ENCODE measurements at places on chromosomes 6 and 20.

GRCh38 chr6:91879386-91879995 is 1292.6 kb upstream of the MAP3K7 start:
- DNase-seq, result no peak

DNA sequence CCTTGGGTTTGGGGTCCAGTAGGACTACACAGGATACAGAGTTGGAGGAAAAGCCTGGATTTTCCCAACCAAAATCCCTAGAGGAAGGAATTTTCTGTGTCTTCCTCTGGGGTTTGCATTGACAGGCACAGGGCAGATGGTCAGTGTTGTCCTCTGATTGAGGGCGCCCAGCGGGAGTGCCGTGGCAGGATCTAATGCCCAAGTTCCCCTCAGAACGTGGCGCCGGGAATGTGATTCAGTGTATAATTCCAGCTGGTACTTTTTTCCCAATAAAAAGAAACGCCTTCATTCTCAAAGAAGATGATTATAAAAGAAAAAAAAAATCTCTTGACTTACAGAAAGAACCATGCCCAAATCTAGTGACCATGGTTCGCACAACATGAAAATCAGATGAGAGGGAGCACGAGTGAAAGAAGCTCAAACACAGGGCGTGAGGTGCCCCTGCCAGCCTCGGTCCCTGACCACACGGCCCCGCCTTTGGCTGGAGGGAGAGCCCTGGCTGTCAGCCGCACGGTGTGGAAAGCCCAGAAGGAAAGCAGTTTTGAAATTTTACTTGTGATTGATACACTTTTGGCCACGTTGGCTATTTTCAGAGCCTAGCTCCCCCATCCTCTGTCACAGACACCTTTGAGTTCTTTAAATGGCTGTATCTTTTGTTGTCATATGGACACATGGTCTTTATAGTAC is 31.6 kb downstream of the VEGFA start:
- DNase-seq, result no peak

DNA sequence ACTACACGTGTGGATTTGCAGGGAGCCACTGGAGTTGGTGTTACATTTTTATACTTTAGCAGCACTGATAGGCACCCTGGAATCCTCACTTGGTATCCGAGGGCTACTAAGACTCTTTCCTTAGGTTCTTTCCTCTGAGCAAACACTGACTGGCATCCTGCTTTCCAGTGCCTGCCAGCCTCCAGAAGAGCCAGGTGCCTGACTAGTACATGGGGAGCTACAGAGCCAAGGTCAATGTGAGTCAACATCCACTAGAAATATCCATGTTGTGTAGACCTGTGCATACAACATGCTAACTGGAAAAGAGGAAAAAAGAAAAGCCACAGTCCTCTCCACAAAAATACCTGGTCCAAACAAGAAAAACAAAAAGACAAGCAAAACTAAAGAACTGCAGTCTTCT is 5.9 kb downstream of the TUBB1 start:
- DNase-seq, result no peak

- no peak for DNase-seq
Measured at GRCh38 chr6:68559070-68559469, 76.0 kb upstream of the ADGRB3 start.

- DNase-seq, result peak; percentile 60
Measured at GRCh38 chr20:62952373-62952967, at the start of gene SLC17A9. Gene SLC17A9 (plus strand): TSS chr20:62952709. CDS start chr20:62952831, 122 bp downstream.

GRCh38 chr20:23205611-23206041 is 119.5 kb upstream of the CD93 start:
- DNase-seq, result peak; percentile 71

- DNase-seq, result no peak
Measured at GRCh38 chr6:35435074-35435837, 16.9 kb upstream of the FANCE start.

DNA sequence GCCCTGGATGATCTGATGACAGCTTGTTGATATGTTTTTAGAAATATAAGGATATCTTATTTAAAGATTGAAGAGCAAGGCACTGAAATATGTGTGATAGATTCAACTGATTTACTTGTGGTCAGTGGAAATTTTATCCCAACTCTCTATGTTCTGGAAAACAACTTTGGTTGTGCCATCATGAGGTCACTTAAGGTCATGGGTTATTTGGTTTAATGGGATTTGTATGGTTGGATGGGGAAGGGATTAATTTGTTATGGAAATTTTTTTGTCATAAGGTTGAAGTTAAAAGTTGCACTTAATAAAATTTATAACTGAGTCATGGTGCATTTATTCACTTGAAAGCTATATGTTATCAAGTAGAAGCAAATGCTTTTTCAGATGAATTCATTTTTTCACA is 214.3 kb upstream of the LAMP5 start:
- DNase-seq, result no peak

DNA sequence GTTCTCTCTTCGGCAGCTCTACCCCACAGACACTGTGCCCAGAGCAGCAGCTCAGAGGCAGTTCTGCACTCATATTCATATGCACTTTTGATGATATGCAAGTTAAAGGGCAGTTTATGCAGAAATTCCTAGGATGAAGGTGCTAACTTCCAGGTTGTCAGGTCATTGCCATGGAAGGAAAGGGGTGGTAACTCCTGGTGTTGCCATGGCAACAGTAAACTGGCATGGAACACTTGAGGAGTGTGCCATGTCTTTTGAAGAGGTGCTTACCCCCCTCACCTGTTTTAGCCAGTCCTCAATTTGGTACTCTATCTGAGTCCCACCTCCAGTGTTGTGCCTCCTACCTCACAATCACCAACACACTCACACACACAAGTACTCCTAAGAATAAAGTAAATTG is 539.4 kb upstream of the BTBD3 start:
- no peak for DNase-seq

DNA sequence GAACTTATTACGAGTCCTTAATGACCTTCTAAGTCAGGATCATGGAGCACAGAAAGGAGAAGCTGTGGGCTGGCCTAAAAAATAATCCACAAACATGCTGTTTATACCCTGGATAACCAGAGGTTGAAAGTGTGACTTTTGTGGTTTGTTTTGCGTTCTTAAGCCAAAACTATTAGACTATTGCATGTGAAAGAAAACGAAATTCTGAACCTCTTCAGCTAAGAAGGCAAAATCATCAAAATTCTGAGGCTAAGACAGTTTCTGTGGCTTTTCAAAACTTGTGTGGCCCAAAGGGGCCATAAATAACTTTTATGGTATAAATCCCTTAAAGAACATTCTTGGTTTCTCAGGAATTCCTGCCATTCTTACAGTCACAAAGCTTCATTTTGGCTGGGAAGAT is 251.0 kb downstream of the UST start:
- DNase-seq, result no peak

GRCh38 chr6:151379933-151380847 is 11.2 kb downstream of the ZBTB2 start:
- DNase-seq, result no peak

DNA sequence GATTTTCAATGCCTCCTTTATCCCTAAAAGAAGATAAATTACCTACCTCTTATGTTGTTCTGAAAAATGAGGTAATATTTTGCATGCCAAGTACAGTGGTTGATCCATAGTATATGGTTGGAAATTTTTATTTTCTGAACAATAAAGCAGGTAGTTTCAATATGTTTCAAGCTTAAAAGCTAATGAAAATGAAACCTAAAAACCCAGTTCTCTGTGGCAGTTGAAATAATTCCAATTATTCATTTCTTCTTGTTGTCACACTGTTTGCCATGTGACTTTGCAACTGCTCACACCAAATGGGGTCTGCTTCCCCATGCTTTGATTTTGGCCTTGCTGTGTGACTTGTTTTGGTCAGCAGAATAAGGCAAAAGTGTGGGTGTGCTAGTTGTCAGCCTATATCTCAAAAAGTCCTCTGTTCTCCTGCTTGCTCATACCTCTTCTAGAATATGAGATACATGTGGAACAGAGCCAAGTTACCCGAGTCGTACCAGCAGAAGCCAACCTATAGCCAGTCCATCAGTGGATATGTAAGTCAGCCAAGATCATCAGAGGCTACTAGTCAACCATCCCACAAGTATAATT is 197.2 kb upstream of the THEMIS start:
- DNase-seq, result no peak

- peak; percentile 21 for DNase-seq
Measured at GRCh38 chr6:125927761-125928160, 28.8 kb upstream of the HINT3 start.

- DNase-seq, result no peak
Measured at GRCh38 chr20:49361862-49362660, 84.2 kb upstream of the ZNFX1 start.

- no peak for DNase-seq
Measured at GRCh38 chr6:33790910-33791309, 2.0 kb upstream of the LEMD2 start.
